C1 segment of cervical spinal cord (tissue), 14 donors: ENCODE measurements at places on chromosomes 4 and X.

GRCh38 chr4:14965071-14965470 is 37.2 kb upstream of the CPEB2 start:
- no peak for DNase-seq

DNA sequence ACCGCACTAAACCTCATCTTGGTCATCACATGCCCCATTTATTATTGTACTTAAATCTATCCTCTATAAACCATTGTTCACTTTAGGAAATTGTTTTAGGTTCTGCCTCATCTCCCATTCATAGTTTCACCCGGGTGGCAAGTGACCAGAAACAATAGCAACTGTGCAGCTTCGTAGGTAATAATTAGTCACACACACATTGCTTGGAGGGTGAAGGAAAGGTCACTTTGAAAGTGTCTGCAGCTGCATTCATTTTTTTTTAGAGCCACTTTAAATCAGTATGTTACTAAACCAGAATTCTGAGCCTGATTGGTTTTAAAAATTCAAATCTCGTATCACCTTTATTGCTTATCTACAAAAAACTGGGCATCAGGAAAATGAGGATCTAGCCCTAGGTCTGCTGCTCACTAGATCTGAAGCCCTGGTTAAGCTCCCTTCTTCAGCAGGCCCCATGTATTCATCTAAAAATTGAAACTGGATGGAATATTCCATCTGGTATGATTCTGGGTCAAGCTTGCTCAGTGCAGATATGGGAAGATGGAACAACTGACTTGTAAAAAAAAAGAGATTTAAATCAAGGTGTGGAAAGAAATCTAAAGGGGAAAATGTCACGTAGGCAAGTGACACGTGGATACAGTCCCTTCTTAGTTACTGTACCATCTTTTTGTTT is 62.4 kb downstream of the LIMCH1 start:
- no peak for DNase-seq

GRCh38 chr4:141417387-141417786 is 196.7 kb downstream of the ZNF330 start:
- DNase-seq, result no peak

DNA sequence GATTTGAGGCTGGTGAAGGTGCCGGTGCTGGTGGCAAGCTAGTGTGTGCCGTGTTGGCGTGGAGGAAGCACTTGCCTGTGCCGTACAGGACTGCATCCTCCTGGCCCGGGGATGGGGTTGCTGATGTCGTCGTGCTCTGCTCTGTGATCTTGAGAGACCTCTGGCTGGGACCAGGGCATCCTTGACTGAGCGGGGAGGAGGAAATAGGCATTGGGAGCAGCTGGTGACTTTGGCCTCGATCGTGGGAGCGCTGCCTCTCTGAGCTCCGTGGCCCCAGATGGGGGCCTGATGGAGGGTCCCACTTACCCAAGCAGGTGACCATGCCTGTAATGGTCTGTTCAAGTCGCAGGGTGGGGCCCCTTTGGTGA is 31.5 kb upstream of the CLCN4 start:
- DNase-seq, result no peak

DNA sequence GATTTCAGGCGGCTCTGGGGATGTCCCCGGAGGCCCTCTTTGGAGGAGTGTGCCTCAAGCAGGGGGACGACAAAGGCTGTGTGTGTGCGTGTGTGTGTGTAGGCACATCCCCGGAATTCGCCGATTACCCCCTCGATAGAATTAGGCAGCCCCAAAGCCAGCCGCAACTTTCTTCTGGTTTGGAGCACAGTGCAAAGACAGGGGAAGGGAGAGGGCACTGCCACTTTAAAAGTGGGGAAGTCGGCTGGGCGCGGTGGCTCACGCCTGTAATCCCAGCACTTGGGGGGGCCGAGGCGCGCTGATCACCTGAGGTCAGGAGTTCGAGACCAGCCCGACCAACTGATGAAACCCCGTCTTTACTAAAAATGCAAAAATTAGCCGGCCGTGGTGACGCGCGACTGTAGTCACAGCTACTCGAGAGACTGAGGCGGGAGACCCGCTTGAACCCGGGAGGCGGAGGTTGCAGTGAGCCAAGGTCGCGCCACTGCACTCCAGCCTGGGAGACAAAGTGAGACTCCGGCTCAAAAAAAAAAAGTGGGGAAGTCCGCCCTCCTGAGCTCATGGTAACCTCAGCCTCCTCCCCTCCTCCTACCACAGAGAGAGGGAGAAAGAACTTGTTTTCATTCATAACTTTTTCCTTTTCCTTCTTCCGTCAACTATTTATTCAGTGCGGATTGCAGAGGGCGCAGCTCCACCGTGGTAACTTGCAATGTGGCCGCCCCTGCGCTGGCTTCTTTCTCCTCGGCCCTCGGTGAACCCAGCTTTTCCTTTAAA is 2.4 kb downstream of the SPRY1 start:
- peak; percentile 59 for DNase-seq

- no peak for DNase-seq
Measured at GRCh38 chr4:159047478-159048165, 55.3 kb upstream of the RAPGEF2 start.
